Memory B cell (primary cell): ENCODE measurements at places on chromosomes 1 and 21.
A peak's percentile ranks its signal among the peaks of the same experiment; 100 is the strongest.

GRCh38 chr1:110305900-110306420 lies 33.2 kb upstream of the RBM15 start:
- H3K4me3 ChIP-seq = no peak overlapping the region
- H3K4me1 ChIP-seq = peaks cover 7% of the 10 kb centered on the region
- peaks cover 9% of the 10 kb centered on the region for H3K27me3 ChIP-seq
- no peak overlapping the region for H3K27ac ChIP-seq

DNA sequence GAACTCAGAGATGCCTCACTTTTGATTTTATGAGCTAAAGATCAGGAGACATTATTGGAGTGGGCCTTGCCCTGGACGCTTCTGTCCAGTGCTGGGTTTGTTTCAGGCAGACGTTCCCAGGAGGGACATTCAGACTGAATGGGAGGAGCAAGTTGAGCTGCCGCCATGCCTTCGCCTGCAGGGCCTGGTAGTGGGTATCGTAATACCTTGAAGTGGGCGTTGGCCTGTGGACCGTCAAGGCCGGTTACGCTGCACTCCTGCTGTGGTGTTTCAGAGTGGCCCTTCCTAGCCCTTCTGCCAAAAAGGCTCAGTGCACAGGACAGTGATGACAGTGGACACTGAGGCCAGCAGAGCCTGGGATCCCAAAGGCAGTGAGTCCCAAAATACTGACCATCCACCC lies 1.6 kb downstream of the FAM3B start:
- no peaks in the 10 kb centered on the region for H3K36me3 ChIP-seq
- no peak overlapping the region for H3K4me3 ChIP-seq
- H3K4me1 ChIP-seq = peaks cover 3% of the 10 kb centered on the region
- DNase-seq = no peak
- peaks cover 17% of the 10 kb centered on the region for H3K27me3 ChIP-seq

DNA sequence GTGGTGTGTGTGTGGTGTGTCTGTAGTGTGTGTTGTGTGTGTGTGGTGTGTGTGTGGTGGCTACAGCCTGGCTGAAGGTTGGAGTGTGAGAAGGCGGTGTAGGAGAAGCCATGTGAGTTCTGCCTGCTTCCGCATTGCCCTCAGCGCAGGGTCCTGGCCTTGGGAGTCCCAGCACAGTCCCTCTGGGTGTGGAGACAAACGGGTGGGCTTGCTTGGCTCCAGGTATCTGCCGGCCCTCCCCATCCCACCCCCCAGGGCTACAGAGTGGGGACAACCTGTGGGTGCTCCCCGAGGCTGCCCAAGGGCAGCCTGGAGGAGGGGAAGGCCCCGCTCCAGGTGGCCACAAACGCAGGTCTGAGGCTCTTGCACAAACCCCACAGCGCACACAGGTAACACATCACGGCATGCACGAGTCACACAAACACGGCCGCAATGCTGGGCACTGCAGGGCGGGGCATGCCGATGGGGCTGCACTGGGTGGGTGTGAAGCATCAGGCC lies 31.7 kb upstream of the ADARB1 start:
- no peak overlapping the region for H3K27ac ChIP-seq
- H3K27me3 ChIP-seq = peaks cover 23% of the 10 kb centered on the region
- H3K36me3 ChIP-seq = no peaks in the 10 kb centered on the region
- no peak overlapping the region for H3K4me3 ChIP-seq

DNA sequence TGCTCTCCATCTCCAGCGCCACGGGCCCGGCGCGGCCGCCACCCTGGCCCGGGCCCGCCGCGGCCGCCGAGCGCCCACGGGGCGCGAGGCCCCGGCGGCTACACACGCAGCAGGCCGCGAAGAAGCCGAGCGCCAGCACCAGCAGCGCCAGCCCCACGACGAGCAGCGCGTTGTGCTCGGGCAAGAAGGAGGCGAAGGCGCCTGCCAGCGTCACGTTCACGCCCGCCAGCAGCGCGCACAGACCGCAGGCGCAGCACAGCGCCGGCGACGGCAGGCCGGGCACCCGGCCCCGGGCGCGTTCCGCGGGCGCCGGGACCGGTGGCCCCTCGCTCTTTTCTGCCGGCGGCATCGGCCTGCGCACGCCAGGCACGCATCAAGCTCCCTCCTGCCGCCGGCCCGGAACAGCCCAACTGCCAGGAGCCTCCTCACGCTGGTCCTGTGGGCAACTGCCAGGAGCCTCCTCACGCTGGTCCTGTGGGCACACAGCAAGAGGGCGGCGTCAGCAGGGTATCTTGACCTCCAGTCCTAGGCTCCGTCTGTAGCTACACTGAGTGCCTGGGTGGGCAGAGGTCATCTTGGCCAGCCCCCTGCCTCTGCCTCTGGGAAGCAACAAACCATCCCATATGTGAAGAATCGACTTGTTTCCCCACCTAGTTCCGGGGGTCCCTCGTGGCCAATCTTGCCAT lies 18.1 kb downstream of the KNCN start:
- H3K27ac ChIP-seq = no peak overlapping the region
- peaks cover 26% of the 10 kb centered on the region for H3K27me3 ChIP-seq
- H3K4me3 ChIP-seq = peak overlapping the region; percentile 87
- H3K4me1 ChIP-seq = peaks cover 3% of the 10 kb centered on the region
- no peaks in the 10 kb centered on the region for H3K36me3 ChIP-seq

- H3K27me3 ChIP-seq = peaks cover 2% of the 10 kb centered on the region
- no peak overlapping the region for H3K4me3 ChIP-seq
- H3K36me3 ChIP-seq = peaks cover 16% of the 10 kb centered on the region
- DNase-seq = no peak
Measured at GRCh38 chr1:157119448-157119847, 18.7 kb downstream of the ETV3 start.

- no peak for DNase-seq
- H3K36me3 ChIP-seq = no peaks in the 10 kb centered on the region
- H3K4me1 ChIP-seq = no peaks in the 10 kb centered on the region
- no peak overlapping the region for H3K4me3 ChIP-seq
- no peaks in the 10 kb centered on the region for H3K27me3 ChIP-seq
Measured at GRCh38 chr21:16040601-16041000, 310.8 kb downstream of the USP25 start.

GRCh38 chr1:241637604-241638003 lies 2.6 kb downstream of the CHML start:
- H3K27me3 ChIP-seq = no peaks in the 10 kb centered on the region
- peaks cover 32% of the 10 kb centered on the region for H3K4me1 ChIP-seq
- H3K27ac ChIP-seq = peak overlapping the region; percentile 8
